ENCODE measurements at places on chromosomes 6 and 20.
A peak's percentile ranks its signal among the peaks of the same experiment; 100 is the strongest.

GRCh38 chr6:67736161-67736560 is 898.9 kb upstream of the ADGRB3 start:
- DNase-seq = no peak

DNA sequence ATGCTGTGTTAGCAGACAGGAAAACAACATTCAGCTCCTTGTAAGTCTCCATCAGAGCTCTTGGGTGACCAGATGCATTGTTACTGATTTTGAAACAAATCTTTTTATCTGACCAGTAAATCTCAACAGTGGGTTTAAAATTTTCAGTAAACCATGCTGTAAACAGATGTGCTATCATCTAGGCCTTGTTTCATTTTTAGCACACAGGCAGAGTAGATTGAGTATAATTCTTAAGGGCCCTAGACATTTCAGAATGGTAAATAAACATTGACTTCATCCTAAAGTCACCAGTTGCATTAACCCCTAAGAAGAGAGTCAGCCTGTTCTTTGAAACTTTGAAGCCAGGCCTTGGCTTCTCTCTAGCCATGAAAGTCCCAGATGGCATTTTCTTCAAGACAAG is 237.2 kb upstream of the BMP2 start:
- no peak for DNase-seq

GRCh38 chr20:16418616-16419015 is 154.6 kb downstream of the KIF16B start:
- no peak for DNase-seq

DNA sequence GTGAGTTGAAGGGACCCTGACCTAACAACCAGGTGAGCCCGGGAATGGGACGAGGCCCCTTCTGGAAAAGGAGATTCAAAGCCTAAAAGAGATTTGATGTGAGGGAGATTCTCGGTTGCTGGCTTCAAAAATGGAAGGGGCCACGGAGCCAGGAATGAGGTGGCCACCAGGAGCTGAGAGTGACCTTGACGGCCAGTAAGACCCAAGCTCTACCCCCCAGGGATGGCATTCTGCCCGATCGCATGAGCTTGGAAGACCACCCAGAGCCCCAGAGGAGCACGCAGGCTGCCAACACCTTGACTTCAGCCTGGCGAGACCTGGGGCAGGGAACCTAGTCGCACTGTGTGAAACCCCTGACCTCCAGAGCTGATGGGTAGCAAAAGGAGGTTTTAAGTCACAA is 163.9 kb downstream of the BMP7 start:
- no peak for DNase-seq

- DNase-seq = no peak
Observed at GRCh38 chr20:10733122-10733521, 59.3 kb upstream of the JAG1 start.

DNA sequence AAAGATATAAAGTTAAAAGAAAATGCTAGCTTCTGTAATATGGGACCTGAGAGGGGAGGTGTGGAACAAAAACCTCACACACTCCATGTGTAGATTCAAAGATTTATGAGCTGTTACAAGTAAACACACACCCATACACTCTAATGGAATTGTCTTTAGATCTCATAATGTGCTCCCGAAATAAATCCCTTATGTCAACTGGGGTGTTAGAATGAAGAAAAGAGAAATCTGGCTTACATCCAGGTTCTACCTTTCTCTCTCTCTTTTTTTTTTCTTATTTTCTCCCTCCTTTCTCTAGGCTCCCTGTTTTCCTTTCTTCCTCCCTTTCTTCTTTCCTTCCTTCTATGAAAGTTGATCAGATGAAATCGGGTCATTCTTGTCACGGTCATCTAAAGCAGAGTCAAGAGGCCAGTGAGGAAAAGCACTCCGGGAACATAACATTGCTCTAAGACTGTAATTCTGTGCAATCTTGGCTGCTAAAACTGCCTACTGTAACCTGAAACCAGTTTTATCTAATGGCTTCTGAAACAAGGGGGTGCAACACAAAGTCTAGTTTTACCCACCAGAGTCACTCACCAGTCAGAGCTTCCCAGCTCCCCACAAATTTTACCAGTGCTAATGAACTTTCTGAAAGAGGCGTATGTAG is 68.3 kb upstream of the BTBD3 start:
- peak; percentile 26 for DNase-seq

DNA sequence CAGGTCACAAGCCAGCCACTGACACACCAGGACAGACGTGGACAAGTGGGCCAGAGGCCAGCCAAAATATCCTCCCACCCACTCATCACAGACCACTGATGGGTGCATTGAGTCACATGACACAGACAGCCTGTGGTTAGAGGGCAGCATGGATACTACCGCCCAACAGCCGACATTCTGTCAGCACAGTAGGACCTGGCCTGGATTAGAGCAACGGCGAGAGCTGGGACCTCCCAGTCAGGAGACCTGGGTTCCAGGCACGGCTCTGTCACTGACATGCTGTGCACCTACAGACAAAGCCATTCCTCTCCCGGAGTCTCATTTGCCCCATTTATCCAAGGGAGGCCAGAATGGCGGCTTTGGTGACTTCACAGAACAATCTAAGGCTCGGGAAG is 8.0 kb downstream of the ZNF335 start:
- no peak for DNase-seq

DNA sequence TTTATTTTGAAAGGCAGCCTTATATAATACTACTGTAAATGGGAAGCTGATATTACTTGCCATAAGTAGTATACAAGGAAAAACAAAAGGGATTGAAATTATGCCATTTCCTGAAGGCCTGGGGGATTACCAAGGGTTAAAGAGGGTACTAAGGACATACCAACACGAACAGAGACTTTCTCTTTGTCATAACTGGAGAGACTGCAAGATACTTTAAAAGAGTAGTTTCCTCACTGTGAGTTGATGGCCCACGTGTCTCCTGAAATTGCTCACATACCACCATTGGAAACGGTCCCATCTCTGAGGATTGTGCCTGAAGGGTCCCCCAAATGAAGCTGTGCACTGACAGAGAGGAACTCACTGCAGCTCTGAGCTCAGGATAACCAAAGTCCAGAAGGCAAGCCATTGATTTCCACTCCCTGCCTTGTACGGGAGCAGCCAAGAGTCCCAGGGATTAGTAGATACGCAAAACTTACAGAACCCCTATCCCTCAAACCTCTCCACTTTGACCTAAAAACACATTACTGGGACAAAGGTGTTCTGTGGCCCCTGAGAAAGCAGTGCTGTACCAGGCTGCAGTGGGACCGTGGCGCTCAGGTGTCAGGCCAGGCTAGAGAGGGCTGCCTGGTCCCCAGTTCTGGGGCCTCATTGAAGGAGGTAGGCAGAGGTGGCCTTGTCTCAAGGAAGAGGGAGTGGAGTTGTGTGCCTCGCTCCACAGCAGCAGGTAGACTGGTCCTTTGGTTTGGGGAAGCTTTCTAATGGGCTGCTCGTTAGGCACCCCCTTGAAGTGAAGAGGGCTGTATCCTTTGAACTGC is 15.2 kb downstream of the PSMG4 start:
- DNase-seq = no peak

- no peak for DNase-seq
Observed at GRCh38 chr6:15150207-15150606, 95.7 kb upstream of the JARID2 start.

DNA sequence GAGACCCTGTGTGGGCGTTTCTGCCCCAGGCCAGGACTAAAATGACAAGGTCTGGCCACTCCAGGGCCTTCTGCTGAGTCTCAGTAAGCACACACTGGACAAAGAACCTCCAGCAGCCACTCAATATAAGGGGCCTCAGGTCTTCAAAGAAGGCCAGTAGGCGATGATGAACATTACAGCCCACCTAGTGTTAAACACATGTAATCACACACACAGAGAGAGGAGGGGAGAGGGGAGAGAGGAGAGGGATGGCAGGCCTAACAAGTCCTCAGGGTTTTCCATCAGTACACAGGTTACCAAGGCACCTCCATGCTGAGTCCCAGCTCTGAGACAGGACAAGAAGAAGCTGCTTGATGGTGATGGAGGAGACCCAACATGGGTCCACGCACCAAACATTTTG is 325.6 kb downstream of the PTPRT start:
- DNase-seq = no peak

DNA sequence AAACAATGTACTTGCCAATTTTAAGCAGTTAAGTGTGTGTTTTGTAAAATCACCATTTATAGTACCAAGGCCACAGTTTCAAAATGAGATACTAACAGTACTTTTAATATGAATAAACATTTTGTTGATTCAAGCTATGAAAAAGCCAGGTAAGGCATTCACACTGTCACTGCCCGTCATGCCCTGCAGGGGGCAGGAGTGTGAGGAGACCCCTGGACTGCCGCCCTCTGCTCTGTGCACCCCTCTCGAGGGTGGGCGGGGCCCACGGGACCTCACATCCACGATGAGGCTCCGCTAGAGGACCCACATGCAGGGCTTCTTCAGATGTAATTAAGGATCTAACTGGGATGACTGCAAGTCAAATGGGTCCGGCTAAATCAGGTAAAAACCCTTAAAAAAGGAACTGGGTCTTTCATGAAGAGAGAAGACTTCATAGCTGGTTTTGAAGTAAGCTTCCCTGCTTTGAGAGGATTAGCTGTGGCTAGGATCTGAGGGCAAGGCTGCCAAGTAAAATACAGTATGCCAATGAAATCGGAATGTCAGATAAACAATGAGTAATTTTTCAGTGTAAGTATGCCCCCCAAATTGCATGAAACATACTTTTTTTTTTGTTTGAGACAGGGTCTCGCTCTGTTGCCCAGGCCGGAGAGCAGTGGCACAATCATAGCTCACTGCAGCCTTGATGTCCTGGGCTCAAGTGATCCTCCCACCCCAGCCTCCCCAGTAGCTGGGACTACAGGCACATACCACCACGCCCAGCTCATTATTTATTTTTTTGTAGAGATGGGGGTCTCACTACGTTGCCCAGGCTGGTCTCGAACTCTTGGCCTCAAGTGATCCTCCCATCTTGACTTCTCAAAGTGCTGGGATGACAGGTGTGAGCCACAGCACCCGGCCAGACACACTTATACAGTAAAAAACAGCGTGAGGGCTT is 18.7 kb downstream of the DIDO1 start:
- DNase-seq = no peak

DNA sequence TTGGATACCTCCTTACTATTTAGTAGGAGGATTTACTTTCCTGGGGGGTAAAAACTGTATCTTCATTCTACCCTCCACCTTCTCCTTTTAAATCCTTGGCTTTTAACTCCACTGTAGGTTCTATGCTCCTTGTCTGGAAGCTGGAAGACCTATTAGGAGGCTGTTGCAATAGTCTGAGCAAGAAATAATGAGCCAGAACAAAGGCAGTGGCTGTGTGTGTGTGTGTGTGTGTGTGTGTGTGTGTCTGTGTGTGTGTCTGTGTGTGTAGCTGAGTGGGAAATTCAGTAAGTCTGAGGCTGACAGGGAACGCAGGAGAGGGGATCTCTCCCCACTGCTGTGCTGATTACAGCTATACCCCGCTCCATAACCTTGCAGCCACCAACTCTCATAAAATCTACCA is 35.8 kb downstream of the HTR1E start:
- DNase-seq = no peak

DNA sequence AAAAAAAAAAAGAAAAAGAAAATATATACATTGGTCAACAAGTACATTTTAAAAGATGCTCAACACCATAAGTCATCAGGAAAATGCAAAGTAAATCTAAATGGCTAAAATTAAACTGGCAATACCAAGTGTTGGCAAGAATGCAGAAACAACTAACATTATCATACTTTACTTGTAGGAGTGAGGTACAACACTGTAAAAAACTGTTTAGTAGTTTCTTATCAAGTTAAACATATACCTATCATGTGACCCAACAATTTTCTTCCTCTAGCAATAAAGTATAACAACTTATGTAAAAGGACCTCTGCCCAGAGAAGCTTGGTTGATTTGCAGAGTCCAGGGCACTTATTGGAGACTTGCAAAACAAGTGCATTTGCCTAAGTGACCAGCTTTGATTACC is 40.4 kb downstream of the LMBRD1 start:
- DNase-seq = no peak

DNA sequence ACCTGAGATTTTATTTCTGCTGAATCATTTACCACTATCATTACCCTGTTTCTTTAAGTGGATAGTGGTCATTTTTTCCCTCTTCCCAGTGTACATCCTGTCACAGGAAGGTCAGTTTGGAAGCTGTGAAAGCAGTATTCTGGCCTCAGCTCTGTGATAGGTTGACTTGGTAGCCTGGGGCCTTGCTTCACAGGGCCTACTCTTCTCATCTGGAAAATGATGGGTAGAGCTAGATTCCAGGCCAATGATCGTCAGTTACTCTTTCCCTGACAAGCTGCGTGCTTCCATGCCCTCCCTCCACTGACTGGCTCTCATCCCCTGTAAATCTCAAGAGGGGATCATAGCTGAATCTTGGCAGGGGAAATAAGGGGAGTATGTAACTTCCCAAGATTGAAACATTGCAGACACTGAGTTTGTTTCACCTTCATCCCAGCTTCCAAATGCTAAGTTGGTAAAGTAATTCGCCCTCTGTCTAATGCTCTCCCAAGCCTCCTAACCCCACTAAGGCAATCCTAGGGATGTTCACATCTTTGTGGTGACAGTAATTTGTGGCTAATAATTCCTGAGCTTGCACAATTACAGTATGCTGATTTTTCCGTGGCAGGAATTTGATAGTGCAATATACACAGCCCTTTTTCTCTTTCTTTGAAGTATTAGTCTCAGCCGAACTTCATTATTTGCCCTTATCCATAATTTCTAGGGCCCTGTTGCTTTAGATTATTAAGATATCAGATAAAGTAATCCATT is 51.2 kb downstream of the VAPB start:
- DNase-seq = no peak

Measured in NCI-H2171 (cell line).